ENCODE measurements at places on chromosomes 12 and 14.

- no peak for DNase-seq
Measured at GRCh38 chr14:64929014-64929359, 13.6 kb downstream of the GPX2 start.

DNA sequence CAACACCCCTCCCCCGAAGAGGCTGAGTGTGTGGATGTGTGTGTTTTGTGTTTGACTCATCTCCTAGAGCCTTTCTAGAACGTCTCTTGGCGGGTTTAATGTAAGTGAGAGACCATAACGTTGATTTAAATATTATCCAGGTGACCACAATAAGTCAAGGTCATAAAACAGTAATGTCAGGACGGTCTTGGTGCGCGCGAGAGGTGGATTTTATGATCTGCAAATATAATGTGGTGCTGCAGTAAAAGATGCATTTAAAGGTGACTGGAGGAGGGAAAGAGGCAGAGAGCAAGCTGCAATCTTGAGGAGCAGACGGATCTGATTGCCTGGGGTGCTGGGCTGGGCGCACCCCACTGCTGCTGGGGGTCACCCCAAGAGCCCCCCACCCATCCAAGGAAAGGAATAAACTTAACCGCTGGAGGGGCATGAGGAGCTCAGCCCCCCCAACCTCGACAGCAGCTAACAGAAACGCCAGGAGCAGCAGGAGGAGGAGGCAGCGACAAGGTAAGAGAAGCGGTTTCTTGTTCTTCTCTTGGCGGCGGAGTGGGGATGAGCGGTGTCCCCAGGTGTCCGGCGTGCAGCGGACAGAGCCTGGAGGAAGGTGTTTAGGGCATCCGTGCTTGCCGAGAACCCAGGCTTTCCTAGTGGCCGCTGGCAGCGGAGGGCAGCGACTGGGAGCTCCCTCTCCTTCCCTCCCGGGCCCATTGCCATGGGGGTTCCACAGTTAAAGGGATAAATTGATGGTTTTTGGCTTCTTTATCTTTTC, 5.5 kb downstream of the HOXC10 start:
- no peak for DNase-seq

GRCh38 chr14:70692210-70692609, 50.5 kb downstream of the TTC9 start:
- no peak for DNase-seq

DNA sequence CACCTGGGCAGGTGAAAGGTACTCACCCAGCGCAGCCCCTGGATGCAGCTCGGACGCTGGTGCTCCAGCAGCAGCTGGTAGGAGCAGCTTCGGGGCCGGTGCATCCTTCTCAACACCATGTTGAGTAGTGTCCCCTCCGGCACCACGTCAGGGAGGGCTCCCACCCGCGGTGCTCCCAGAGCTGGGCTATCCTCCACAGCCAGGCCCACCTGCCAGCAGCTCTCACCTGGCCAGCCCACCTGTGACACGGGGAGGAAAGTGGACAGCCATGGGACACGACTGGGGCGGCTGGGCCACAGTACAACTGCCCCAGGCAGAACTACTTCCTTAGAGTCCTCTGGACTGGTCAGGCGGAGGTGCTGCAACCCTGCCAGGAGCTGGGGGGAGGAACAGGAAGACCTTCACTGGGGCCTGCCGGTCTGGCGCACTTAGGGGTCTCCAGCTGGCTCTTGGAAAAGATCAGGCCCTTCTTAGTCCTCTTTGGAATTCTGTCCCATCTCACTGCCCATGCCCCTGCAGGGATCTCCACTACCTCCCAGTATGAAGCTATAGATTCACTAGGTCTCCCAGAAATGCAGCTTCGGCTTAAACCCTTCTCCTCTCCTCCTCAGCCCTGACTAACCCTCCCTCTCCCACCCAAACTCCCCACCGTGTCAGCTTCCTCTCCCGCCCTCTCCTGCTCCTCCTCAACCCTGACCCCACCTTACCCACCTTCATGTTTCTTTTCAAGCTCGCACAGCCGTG, 668 bp downstream of the RAPGEF3 start:
- DNase-seq: no peak

- DNase-seq: no peak
Measured at GRCh38 chr12:104163631-104164030, 25.6 kb upstream of the NFYB start.

GRCh38 chr12:109717390-109718357, 4.0 kb downstream of the FAM222A start:
- no peak for DNase-seq

Data from mammary epithelial cell (primary cell).